ENCODE measurements at places on chromosomes 5 and 9.

GRCh38 chr5:133154274-133155075 lies 102.7 kb downstream of the HSPA4 start:
- DNase-seq, result no peak

- no peak for DNase-seq
Measured at GRCh38 chr5:92505925-92506324, 1075.1 kb downstream of the NR2F1-AS1 start.

DNA sequence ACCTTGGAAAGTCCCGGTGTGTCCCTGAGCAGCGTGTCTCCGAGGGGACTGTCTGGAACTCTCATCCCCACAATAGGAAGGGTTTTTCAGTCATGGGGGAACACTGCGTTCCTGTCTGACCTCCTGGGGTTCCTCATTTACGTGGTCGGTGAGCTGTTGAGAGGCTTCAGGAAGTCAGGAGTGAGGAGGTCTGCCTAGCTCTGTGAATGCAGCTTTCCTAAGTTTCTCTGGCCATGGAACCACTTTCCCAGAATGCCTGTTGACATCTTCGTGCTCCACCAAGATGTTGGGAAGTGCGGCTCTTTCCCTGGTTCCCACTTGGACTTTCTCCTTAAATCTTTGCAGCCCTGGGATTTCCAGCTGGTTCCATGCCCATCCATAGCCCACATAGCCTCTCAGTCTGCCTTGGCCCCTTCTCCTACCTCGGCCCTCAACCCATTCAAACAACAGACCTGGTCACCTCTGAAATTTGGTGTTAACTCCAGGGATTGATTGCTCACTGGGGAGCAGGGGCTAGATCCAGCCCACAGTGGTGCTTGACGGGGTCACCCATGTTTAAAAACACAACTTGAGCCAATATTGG lies 27.2 kb downstream of the PSAT1 start:
- peak; percentile 32 for DNase-seq

- DNase-seq, result no peak
Measured at GRCh38 chr9:16718296-16718695, 152.2 kb downstream of the BNC2 start.

DNA sequence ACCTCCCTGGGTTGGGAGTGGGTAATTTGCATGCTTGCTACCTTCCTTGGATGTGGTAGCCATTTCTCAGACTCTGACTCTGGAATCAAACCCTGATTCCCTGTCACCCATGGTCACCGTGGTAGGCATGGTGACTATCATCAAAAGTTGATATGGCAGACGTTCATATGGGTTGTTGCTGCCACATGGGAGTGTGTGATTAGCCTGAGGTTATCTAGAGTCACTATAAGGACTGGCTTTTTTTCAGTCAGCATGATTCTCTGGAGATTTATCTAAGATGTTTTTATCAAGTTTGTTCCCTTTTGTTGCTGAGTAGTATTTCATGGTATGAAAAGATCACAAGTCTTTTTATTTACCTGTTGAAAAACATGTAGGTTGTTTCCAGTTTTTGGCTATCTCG lies 7.0 kb downstream of the RCL1 start:
- no peak for DNase-seq

GRCh38 chr5:62578540-62578939 lies at the start of gene LRRC70:
Gene LRRC70 (plus strand): TSS chr5:62578819. CDS start chr5:62579439, 620 bp downstream.
- DNase-seq, result no peak

GRCh38 chr5:92594031-92594430 lies 987.0 kb downstream of the NR2F1-AS1 start:
- no peak for DNase-seq

GRCh38 chr5:58902765-58903164 lies 319.9 kb downstream of the RAB3C start:
- DNase-seq, result no peak

GRCh38 chr9:119278171-119278570 lies 91.1 kb downstream of the BRINP1 start:
- no peak for DNase-seq

GRCh38 chr5:146967646-146968045 lies 89.1 kb upstream of the PPP2R2B start:
- DNase-seq, result no peak

Data from right atrium auricular region (tissue), 2 donors.